Breast epithelium (tissue), 4 donors: ENCODE measurements at places on chromosomes 3 and 15.

DNA sequence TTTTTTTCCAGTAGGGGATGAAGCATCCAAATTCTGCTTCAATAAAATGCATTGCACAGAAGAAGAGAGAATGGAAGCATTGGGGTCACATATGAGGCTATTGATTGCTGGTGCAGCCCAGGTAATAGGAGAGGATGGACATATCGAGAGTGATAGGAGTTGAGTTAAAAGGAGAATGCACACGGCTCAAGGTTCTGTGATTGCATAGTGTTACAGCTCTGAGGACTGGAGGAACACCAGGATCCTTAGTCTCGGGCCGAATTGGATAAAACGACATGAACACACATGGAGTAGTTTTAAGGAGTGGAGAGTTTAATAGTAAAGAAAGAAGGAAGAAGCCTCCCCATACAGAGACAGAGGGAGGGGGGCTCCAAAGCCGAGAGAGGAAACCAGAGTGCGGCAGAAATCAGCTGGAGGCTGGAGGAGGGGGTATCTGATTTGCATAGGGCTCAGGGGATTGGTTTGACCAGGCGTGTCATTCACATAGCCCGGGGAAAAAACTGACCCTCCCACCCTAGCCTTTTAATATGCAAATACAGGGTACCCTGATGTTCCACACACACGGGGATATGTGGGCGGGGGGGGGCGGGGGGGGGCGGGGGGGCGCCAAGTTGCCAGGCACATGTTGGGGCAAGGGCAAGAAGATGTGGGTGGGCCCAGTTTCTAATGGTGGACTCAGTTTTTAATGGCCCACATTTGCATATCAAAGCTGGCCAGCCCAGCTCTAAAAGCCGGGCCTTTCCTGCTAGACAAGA, 156.9 kb downstream of the AGBL1 start:
- no peak overlapping the region for H3K27ac ChIP-seq
- H3K4me3 ChIP-seq = no peak overlapping the region
- H3K27me3 ChIP-seq = peaks cover 16% of the 10 kb centered on the region
- H3K36me3 ChIP-seq = no peaks in the 10 kb centered on the region
- no peak for DNase-seq

GRCh38 chr3:9721015-9721699, 10.4 kb upstream of the BRPF1 start:
- DNase-seq = no peak
- no peaks in the 10 kb centered on the region for H3K27me3 ChIP-seq
- no peaks in the 10 kb centered on the region for H3K4me1 ChIP-seq
- no peak overlapping the region for H3K27ac ChIP-seq
- no peaks in the 10 kb centered on the region for H3K36me3 ChIP-seq

DNA sequence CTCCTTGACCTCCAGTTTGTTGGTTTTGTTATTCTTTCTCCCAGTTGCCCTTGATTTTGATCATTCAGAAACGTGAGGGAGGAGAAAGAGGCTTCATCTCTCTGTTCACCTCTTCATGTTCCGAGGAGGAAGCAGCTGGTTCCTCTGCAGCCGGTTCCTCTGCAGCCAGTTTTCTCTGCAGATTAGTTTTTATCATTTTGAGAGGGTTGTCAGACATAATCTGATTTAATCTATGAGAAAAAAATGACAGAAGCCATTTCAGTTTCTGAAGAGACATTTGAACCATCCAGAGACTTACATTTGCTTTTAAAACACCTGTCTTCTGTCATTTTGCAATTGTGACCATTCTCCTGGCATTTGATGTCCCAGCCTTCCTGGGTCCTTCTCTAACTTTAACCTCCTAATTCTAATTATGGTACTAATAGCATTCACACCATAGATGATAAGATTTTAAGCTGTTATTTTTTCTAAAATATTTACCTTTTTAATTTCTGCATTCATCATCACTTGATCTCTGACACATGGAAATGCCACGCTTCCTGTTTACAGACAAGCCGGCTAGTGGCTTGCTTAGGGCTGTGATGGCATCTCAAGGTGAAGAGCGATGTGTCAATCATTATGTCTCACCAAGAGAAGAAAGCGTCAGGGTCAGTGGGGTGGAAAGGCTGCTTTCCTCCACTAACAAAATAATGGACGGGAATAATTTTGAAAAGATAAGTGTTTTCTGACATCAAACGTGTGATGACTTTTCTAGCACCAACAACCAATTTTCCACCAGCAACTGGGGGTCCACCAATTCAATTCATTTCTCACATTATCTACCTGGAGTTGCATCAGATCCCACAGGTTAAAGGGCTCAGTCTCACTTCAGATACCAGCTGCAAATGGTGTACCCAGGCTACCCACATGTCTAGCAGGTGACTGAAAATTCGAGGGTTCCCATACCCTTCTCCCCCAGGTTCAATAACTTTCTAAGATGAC, 76.4 kb downstream of the CHRNA7 start:
- no peaks in the 10 kb centered on the region for H3K27me3 ChIP-seq
- no peak for DNase-seq
- no peak overlapping the region for H3K27ac ChIP-seq
- no peaks in the 10 kb centered on the region for H3K36me3 ChIP-seq

DNA sequence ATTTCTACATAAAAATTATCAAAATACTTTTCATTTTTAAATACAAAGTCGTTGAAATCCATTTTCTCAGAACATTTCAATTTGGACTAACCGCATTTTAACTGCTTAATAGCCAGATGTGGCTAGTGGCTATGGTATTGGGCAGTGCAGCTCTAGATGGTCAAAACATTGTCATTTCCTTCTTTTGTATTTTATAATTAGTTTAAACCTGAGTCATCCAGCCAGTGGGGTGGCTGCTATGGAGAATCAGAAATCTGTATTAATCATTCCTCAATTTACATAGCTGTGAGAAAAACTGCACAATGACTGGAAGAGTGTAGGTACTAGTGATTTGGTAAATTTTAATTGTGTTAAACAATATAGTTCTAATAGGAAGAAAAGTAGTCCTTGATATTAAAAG, 245.3 kb downstream of the PDZRN3 start:
- no peak for DNase-seq
- no peaks in the 10 kb centered on the region for H3K36me3 ChIP-seq
- H3K4me3 ChIP-seq = no peak overlapping the region
- no peaks in the 10 kb centered on the region for H3K4me1 ChIP-seq
- no peak overlapping the region for H3K27ac ChIP-seq

GRCh38 chr3:144129536-144130214, 158.1 kb downstream of the DIPK2A start:
- H3K27ac ChIP-seq = no peak overlapping the region
- no peaks in the 10 kb centered on the region for H3K27me3 ChIP-seq
- H3K4me1 ChIP-seq = no peaks in the 10 kb centered on the region
- no peaks in the 10 kb centered on the region for H3K36me3 ChIP-seq
- no peak for DNase-seq
- no peak overlapping the region for H3K4me3 ChIP-seq

DNA sequence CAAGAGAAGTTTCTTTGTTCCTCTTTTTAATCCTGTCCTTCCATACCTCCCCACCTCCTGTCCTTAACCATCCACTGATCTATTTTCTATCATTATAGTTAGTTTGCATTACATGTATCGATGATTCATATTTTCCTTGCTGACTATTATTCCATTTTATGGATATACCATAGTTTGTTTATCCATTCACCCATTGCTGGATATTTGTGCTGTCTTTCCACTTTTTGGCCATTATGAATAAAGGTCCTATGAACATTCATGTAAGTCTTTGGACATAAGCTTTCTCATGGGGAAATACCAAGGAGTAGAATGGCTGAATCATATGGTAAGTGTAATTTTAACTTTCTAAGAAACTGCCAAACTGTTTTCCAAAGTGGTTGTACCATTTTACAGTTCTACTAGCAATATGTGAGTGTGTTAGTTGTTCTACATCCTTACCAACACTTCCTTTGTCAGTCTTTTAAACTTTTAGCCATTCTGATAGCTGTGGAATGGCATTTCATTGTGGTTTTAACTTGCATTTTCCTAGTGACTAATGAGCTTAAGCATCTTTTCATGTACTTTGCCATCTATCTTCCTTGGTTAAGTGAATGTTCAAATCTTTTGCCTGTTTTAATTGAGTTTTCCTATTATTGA, 11.7 kb downstream of the ATP6V1A start:
- DNase-seq = no peak
- no peaks in the 10 kb centered on the region for H3K27me3 ChIP-seq
- H3K36me3 ChIP-seq = no peaks in the 10 kb centered on the region
- no peak overlapping the region for H3K4me3 ChIP-seq
- H3K27ac ChIP-seq = no peak overlapping the region
